ENCODE measurements at places on chromosomes 11 and 22.

GRCh38 chr11:78341841-78342240 lies 75.8 kb downstream of the GAB2 start:
- no peak for DNase-seq

- no peak for DNase-seq
These were observed 128.0 kb downstream of the RBFOX2 start for GRCh38 chr22:35900483-35901168.

DNA sequence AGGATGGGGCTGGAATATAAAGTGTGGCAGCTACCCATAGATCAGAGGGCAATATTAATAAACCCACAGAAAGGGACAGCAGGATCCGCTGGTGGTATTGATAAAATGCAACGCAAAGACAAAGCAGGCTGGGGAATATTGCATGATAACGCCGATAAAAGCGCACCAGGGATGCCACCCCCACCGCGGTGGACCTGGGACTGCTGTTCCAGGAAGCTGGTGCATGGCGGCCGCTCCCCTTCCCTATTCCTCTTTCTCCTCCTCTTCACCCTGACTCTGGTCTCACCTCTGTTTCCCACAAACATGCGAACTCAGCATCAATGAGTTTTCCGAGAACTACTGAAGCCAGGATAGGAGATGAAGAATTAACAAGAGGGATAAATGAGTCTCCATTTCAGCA lies 20.2 kb downstream of the SPATA19 start:
- no peak for DNase-seq

GRCh38 chr22:37742376-37743171 lies 45.7 kb downstream of the TRIOBP start:
- DNase-seq: no peak

- no peak for DNase-seq
These were observed 1.7 kb upstream of the NUDT8 start for GRCh38 chr11:67631411-67631810.

DNA sequence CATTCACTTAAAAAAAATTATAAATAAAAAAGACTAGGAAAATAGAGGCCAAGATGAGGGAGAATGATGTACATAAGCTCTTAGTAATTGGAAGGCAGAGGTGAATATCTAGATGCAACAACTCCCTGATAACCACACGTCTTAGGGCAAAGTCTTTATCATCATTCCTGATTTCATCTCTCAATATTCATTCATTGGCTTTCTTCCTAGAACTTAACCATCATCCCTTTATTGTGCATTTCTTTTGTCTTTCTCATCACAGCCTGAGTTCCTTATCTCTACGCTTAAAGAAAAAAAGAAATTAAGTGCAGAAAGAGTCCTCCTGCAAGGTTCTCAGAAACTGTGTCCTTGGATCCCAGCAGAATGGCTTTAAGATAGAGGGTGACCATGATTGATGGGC lies 23.2 kb upstream of the FLI1 start:
- no peak for DNase-seq

- DNase-seq: no peak
These were observed at the start of gene DDI1 for GRCh38 chr11:104036588-104036987. DDI1 (plus strand) TSS chr11:104036640; CDS start chr11:104036823, 183 bp downstream.

GRCh38 chr11:100484948-100485347 lies 202.1 kb upstream of the ARHGAP42 start:
- no peak for DNase-seq

DNA sequence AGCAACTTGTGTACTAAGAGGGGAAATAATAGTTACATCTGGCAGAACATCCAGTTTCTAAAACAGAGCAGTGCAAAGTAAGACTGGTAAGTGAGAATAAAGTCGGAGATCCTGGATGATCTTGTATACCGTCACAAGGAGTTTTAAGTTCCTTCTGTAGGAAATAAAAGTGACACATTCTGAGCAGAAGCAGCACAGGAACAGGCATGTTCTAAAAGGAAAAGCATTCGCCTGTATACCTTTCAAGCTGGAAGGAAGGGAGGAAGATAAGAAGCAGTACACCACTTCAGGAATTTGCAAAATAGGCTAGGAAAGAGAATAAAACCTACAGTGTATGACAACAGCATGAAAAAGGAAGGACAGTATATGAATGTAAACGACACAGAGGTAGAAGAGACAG lies 106.2 kb upstream of the TP53AIP1 start:
- no peak for DNase-seq

DNA sequence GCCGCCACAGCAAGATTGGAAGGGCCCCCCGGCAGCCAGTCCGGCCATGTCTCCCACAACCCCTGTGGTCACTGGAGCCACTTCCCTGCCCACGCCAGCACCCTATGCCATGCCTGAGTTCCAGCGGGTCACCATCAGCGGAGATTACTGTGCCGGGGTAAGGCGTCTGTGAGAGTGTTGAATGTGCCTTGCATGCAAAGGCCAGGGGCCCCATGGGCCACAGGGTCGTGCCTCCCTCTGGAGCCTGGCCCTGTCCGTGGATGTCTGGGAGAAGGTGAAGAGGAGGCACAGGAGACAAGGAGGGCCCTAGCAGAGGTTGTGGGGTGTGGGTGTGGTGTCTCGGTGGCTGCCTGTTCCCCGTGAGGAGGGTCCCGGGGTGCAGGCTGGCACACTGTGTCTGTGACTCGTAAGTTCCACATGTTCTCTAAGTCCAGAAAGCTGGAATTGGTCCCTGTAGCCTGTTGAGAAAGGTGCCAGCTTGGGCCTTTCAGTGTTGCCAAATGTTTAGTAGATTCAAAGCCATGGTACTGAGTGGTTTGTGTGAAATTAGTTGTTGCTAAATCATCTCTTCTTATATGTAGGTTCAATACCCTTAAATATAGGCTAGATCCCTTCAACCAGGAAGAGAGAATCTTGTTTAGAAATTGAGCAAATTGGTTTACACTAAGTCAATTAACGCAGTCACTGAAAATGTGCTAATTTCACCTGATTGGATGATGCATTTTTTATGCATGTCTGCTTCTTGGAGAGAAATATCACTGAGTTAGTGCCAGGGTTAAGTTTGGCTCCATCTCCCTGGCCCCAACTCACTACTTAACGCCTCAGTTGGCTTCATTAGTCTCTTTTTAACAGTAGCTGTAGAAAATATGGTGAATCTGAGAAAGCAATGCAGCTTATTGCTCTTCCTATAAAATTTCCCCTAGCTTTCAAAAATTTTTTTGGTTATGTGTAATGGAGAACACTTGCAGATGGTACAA lies 23.8 kb downstream of the AMPD3 start:
- no peak for DNase-seq

- DNase-seq: no peak
These were observed 186.5 kb downstream of the HIPK3 start for GRCh38 chr11:33443684-33444083.

- DNase-seq: no peak
These were observed 24.9 kb downstream of the ASPHD2 start for GRCh38 chr22:26453812-26454500.

GRCh38 chr22:19765477-19766239 lies 5.1 kb downstream of the TBX1 start:
- DNase-seq: no peak

GRCh38 chr11:78132475-78132874 lies 7.0 kb downstream of the ALG8 start:
- DNase-seq: no peak

DNA sequence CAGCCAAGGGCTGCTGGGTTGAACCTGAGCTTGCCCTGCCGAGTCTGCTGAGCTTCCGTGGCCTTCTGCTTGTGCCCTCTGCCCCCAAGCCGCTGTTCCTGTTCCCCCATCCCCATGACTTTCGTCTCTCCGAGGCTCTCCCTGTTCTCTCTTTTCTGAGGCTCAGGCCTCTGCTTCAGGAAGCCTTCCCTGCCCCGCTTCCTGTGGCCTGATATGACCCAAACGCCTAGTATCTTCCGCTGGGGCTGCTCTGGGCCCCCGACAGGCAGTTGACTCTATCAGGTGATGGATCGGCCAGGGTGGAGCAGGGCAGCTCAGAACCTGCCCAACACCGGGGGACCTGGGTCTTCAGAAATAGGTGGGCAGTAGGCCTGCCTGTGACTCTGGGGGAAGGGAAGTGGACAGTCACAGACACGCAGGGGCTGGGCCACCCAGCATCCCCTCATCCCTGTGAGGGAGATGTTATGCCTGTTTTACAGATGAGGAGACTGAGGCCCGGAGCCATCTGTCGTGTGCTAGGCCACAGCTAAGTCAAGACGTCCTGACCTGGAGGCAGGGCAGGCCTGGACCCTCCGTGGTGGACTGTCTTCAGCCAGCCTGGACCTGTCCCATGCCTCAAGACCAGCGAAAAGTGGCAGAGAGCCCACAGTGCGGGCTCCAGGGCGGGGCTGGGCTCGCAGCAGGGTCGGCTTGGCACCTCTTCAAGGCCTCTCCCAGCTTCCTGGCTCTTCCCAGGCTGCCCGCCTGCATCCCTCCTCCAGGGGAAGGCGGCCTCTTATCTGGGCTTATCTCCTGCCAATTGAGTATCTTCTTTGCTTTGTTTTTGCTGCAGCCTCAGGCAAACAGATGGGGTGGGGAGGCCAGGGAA lies 16.2 kb downstream of the BAD start:
- DNase-seq: no peak

- no peak for DNase-seq
These were observed 7.0 kb downstream of the CHST1 start for GRCh38 chr11:45658292-45658991.

DNA sequence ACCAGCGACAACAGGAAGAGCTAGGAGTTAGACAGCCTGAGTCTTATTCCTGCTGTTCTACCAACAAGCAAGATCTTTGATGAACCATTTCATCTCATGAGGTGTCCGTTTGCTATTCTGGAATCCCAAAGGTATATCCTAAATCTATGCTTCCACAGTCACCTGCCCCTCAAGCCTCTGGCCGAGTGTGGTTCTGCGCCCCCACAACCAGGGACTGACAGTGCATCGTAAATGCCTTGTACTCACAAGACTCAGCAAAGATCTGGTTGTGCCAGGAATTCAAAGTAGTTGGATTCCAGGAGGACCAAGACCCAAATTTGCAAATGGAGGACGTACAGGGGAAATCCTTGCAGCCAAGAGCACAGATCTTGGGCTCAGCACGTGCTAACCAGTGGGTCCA lies 47.5 kb upstream of the JAM3 start:
- DNase-seq: no peak

DNA sequence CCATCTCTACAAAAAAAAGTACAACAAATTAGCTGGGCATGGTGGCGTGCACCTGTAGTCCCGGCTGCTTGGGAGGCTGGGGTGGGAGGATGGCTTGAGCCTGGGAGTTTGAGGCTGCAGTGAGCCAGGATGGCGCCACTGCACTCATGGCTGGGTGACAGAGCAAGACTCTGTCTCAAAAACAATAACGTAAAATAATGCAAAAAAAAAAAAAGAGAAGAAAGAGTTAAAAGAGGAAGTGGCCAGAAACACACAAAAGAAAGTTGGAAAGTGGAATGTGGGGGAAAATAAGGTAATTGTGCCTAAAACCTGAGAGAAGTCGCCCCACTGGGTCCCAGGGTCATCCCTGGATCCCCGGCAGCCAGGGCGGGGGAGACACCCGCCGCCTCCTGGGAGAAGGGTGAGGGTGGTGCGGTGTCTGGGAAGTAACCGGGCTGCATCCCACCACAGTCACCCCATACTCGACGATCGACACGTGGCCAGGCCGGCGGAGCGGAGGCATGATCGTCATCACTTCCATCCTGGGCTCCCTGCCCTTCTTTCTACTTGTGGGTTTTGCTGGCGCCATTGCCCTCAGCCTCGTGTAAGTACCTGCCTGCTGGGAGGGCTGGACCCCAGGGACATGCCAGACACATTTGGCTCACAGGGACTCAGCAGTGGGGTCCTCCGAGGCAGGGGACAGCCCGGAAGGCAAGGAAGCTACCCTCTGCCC lies 8.1 kb downstream of the UPK3A start:
- DNase-seq: no peak

- DNase-seq: no peak
These were observed 78.9 kb downstream of the GAB2 start for GRCh38 chr11:78338702-78339101.

DNA sequence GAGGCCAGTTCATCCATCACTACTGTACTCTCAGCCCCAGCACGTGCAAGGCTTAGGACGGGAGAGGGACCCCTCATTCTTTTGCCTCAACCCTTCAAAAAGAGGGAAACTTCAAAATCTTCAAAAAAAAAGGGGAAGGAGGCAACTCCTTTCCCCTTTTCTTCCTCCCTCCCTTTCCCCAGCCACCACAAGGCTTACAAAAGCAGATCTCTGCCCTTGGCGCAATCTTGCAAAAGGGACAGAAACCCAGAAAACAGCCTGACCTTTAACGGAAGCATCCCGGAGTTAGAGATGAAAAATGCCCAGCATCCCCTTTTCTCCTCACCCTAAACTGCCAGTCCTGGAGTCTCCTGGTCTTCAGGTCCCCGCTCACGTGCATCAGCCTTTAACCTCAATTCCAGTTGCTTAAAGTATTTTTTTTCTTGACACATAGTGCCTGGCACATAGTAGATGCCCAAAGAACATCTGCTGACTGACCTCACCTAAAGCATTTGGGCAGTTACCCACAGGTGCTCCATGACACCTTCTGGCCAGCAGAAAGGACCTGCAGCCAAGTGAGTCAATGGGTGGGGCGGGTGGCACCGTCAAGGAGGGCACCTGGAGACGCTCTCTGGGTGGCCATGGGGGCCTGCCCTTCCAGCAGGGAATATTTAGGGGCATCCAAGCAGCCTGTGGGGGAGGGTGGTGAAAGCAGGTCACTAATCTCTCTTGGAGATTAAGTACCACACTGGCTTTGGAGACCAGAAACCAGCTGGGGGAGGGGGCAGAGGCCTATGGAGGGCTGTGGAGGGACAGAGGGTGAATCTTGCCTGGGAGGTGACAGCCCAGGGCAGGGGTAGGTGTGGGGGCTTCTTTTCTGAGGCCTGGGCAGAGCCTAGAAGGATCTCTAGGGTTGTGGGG lies 16.3 kb downstream of the NECTIN1 start:
- DNase-seq: no peak

- no peak for DNase-seq
These were observed 1.1 kb downstream of the EWSR1 start for GRCh38 chr22:29269230-29269604.

DNA sequence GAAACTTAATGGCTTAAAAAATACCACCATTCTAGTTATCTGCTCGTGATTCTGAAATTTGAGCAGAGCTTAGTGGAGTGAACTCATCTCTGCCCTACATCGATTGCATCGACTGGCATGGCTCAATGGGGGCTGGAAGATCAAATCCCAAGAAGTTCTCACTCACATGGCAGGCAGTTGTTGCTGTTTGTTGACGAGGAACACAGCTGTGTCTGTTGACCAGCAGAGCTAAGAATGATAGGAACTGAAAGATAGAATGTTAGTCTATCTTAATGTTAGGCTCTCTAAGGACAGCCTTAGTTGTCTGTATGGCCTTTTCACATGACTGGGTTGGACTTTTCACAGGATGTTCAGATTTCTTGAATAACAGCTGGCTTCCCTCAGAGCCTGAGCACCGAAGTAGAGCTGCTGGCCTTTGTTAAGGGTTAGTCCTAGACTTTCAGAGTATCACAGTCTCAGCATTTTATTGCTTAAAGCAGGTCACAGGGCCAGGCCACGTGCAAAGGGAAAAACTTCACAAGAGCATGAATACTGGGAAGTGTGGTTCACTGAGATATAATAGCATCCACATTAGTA lies 31.6 kb upstream of the IZUMO1R start:
- no peak for DNase-seq

Measured in esophagus squamous epithelium (tissue), 5 donors.